ENCODE measurements at places on chromosomes 11 and 22.

GRCh38 chr11:66068923-66069714, 953 bp upstream of the PACS1 start:
- peak; percentile 92 for DNase-seq

GRCh38 chr11:78417175-78417887, at the start of gene GAB2:
Gene GAB2 (minus strand): TSS chr11:78417820. CDS start chr11:78417720, 100 bp downstream.
- no peak for DNase-seq

GRCh38 chr22:22746963-22747933, 102.8 kb downstream of the GGTLC2 start:
- no peak for DNase-seq

DNA sequence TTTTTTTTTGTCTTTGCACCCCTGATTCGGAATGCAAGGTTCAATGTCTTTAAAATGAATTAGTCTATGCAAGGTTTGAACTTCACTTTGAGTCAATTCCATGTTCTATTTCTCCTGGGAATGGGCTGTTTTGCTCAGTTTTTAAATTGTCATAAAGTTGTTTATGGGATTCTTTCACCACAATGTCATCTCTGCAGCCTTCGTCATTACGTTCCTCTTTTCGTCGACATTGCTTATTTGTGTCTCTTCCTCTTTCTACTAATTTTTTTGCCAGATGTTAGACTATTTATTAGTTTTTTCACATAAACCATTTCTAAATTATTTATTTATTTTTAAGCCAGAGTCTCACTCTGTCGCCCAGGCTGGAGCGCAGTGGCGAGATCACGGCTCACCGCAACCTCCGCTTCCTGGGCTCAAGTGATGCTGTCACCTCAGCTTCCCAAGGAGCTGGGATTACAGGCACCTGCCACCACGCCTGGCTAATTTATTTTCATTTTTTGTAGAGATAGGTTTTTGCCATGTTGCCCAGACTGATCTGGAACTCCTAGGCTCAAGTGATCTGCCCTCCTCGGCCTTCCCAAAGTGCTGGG, 7.1 kb upstream of the TNNT3 start:
- peak; percentile 58 for DNase-seq

- DNase-seq, result no peak
These were observed 106.4 kb upstream of the KIRREL3 start for GRCh38 chr11:127106938-127107337.

- no peak for DNase-seq
These were observed 47.1 kb upstream of the EMID1 start for GRCh38 chr22:29158546-29158945.

DNA sequence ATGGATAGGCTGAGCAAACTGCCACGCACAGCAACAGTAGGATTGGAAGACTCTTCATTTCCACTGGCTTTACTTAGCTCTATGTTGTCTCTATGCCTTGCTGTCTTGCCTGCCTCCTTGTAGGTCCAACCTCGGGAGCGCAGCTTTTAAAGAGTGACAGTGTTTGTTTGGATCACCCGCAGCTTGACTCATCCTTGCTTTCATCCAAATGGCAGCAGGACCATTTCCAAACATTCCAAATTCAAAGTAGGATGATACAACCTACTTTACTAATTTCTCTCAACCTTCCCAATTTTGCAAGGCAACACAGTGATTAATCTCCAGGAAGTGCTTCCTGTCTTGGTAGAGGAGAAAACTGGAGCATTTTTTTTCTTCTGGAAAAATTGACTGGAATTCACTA, at the start of gene MMP3:
Gene MMP3, minus strand, starts transcription at position 121 of the 400 bp plus-strand sequence. Its CDS starts 63 bp downstream, at position 58.
- DNase-seq, result no peak

DNA sequence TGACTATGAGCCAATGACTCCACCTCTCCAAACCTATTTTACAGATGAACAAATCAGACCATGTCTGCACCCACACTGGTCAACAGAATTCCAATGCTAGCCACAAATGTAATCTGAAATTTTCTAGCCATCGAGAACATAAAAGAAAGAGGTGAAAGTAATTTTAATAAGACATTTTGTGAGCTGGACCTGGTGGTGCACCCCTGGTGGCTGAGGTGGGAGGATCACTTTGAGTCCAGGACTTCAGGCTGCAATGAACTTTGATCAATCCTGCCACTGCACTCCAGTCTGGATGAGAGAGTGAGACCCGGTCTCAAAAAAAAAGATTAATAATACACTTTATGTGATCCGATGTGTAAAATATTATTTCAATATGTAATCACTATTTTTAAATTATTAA, 9.4 kb upstream of the RNF185 start:
- DNase-seq, result no peak

GRCh38 chr11:13924801-13925327, 37.7 kb upstream of the SPON1 start:
- peak; percentile 95 for DNase-seq

DNA sequence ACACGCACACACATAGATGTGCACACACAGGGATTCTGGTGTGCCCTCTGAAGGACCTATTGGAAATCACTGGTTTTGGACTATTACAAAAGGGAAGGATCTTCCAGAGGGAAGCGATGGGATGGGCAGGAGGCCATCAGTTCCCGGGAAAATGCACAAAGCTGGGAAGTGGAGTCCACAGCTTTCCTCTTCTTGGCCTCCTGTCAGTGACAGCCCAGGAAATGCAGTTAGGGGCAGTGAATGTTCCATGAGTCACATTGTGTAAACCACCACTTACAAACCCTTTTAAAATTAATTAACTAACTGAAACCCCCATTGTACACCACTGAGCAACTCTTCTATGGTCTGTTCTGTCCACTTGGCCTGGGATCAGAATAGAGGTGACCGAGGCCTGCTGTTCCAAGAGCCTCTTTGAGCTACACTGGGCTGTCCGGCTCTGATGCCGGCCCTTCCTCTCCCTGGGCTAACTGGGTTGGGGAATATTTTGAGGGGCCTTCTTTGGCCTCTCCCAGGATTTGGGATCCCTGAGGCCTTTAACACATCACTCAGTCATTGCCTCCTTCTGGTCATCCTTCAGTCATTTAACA, 137.7 kb downstream of the FEZ1 start:
- no peak for DNase-seq

DNA sequence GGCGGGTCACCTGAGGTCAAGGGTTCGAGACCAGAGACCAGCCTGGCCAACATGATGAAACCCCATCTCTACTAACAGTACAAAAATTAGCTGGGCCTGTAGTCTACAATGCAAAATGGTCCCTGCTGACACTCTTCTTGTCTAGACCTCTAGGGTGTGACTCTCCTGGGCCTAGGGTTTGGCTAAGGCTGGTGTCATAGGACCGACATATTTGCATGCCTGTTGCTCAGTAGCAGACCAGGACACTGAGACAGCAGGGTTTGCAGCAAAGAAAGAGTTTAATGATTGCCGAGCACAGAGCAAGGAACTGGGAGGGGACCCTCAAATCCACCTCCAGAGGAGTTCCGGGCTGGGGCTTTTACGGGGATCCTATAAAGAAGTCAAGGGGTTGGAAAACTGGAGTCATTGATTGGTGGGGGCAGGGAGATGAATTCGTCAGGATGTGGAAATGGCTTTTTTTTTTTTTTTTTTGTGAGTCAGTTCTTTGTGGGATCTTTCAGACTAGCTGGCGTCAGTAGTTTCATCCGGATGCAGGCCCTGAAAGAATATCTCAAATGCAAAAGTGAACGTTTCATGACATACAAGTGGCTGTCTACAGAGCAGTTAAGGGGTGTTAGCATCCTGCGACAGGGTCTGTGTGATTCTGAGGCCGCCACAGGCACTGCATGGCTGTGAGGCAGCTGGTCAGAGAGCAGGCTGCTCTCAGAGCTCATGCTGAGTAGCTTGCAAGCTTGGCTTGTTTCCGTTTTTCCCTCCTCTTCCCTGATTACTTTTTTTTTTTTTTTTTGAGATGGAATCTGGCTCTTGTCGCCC, 27.2 kb upstream of the A4GALT start:
- no peak for DNase-seq

DNA sequence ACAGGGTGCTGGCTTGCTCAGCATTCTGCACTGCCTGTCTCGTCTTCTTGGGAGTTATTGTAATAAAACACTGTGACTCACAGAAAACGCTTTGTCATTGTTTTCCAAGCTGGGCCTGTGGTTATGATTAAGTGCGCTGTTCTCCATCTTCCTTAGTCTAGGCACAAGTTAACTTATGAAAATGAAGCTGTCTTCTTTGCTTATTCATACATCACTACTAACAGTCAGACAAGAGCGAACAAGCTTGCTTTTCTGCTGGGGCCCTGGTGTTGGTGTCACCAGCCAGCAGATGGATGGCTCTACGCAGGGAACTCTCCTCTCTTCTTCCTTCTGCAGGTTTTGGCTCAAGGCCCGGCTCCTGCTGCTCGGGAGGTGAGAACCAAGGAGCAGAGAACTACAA, 380.1 kb upstream of the SYN3 start:
- DNase-seq, result no peak

DNA sequence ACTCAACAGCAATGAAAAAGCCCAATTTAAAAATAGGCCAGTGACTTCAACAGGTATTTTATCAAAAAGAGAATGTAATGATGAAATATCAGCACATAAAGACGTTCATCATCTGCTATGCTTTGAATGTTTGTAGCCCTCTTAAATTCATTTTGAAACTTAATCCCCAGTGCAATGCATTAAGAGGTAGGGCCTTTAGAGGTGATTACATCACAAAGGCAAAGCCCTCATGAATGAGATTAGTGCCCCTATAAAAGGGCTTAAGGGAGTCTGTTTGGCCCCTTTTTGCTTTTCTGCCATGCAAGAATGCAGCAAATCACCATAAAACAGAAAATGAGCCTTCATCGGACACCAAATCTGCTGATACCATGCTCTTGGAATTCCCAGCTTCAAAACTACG, 637.0 kb downstream of the DLG2 start:
- no peak for DNase-seq

Measured in inflammatory macrophage treated with lipopolysaccharide for 4 hours (primary cell).